ENCODE measurements at places on chromosomes 12 and 14.

- DNase-seq, result peak; percentile 18
Measured at GRCh38 chr12:66514581-66514980, 164.3 kb downstream of the GRIP1 start.

- DNase-seq, result no peak
Measured at GRCh38 chr12:112115259-112116045, 6.9 kb upstream of the NAA25 start.

GRCh38 chr14:90831821-90832220 lies 15.6 kb upstream of the TTC7B start:
- no peak for DNase-seq

- DNase-seq, result peak; percentile 51
Measured at GRCh38 chr12:42396473-42397259, 70.7 kb downstream of the PPHLN1 start.

DNA sequence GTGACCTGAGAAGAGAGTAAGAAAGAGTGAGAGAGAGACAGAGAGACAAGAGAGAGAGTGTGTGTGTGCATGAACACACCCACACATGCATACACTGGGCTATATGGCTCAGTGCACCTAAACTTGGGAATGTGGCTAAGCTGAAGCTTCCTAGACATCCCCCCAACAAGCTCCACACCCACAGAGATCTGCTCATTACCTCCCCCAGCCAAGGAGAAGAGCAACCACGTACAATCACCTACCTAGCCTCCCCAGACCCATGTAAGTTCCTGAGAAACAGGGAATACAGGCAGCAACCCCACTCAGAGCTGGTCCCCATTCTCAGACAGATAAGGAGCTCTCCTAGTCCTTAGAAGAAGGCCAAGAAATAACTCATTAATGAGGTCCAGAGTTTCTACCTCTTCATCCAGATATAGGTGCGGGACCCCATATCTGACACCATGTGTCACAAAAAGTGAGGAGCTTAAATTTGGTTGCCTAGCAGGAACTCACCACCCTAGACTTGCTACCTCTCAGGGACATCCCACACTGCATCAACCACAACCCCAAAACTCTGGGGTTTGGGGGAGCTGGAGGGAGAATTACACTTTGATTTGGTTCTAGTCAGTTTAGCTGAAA lies 9.9 kb downstream of the AJUBA start:
- DNase-seq, result no peak

GRCh38 chr14:103081951-103082350 lies 2.1 kb upstream of the LBHD2 start:
- DNase-seq, result no peak

- no peak for DNase-seq
Measured at GRCh38 chr14:24247422-24247821, 5.0 kb upstream of the TINF2 start.

- DNase-seq, result no peak
Measured at GRCh38 chr12:51817027-51817953, 31.2 kb downstream of the FIGNL2 start.

DNA sequence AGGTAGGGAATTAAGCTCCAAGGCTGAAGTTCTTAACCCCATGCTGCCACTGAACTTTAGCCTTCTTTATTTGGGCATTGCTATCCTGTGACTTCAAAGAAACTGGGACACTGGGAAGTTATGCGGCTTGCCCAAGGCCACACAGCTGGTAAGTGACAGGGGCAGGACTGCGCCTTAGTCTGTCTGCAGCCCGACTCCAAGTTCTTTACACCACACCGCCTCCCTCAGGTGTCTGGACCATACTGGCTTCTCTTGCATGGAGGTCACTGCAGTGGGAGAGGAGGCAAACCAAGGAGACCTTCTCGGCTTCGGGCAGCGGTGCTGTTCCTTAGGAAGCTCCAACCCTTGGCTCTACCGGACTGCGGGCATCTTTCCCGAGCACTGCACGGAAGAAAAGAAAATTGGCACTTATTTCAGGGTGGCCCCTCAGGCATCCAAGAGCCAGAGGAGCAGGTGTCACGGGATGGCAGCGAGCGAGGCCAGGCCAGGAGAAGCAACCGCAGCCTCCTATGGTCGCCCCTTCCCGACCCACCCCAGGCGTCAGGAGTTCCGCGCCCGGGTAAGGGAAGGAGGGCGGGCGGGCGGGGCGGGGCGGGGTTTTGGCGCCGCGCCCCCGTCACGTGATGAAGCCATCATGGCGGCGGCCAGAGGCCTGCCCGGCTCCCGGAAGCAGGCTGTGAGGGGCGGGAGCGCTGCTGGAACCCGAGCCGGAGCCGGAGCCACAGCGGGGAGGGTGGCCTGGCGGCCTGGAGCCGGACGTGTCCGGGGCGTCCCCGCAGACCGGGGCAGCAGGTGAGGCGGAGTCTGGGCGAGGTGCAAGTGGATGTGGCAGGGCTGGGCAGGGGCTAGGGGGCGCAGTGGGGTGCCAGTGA lies 16.4 kb upstream of the ESPL1 start:
- DNase-seq, result peak; percentile 83

DNA sequence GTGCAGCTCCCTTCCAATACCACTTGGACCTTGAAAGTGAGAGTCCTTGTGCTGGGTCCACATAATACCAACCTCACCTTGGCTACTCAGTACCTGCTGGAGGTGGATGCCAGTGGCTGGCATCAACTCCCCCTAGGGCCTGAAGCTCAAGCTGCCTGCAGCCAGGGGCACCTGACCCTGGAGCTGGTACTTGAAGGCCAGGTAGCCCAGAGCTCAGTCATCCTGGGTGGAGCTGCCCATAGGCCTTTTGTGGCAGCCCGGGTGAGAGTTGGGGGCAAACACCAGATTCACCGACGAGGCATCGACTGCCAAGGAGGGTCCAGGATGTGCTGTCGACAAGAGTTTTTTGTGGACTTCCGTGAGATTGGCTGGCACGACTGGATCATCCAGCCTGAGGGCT lies 5.7 kb upstream of the INHBE start:
- no peak for DNase-seq

DNA sequence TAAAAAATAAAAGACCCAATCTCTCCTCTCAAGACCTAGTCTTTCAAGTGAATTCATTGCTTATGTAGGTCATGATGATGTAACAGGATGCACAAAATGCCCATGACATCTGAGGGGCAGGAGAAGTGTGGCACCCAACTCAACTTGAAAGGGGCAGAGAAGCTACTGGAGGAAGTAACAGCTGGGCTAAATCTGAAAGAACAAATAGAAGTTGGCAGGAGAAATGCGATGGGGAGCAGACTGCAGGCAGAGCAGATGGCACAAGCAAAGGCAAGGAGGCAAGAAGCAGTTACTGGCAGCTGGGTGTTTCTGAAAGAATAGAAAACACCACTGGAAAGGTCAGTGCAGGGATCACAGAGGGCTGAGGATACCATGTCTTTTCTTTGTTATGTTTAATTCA lies 14.6 kb downstream of the SLC38A4 start:
- DNase-seq, result no peak

DNA sequence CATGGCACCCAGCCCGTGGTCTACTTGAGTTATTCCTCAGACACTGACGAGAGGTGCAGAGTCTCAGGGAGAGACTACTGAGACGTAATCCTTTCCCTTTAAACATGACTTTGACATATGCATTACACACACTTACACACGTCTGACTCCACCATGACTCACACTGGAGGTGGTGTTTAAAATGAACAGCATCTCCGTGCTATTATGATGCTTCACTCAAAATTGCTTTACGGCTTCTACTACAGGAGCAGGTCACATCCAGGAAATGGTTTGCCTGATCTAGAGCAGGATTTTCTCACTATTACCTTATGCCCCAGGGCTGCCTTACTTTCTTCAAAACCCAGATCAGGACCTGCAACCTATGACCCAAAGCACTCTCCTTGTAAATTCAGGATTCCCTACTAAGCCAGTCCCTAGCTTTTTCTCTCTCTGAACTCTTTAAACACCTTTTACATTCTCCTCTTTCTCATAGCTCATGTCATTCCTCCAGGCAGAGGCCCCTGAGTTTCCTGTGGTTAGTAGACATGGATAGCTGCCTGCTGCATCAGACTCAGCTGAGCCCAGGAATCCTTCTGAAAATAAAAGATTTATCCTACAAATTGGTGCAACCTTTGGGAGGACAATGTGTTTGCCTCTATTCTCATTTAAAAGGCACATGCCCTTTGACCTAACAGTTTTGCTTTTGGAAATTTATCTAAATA lies 31.2 kb downstream of the TMCC3 start:
- DNase-seq, result peak; percentile 61

GRCh38 chr12:41993283-41993682 lies 151.4 kb downstream of the GXYLT1 start:
- DNase-seq, result no peak

- DNase-seq, result peak; percentile 48
Measured at GRCh38 chr12:94710933-94711332, 60.6 kb upstream of the TMCC3 start.

- DNase-seq, result peak; percentile 75
Measured at GRCh38 chr14:22556990-22557623, 31.9 kb downstream of the DAD1 start.
